HCEC 1CT (cell line): ENCODE measurements at places on chromosomes 2 and 18.
A peak's percentile ranks its signal among the peaks of the same experiment; 100 is the strongest.

GRCh38 chr2:149613704-149614103, 26.1 kb upstream of the MMADHC start:
- DNase-seq = peak; percentile 9

DNA sequence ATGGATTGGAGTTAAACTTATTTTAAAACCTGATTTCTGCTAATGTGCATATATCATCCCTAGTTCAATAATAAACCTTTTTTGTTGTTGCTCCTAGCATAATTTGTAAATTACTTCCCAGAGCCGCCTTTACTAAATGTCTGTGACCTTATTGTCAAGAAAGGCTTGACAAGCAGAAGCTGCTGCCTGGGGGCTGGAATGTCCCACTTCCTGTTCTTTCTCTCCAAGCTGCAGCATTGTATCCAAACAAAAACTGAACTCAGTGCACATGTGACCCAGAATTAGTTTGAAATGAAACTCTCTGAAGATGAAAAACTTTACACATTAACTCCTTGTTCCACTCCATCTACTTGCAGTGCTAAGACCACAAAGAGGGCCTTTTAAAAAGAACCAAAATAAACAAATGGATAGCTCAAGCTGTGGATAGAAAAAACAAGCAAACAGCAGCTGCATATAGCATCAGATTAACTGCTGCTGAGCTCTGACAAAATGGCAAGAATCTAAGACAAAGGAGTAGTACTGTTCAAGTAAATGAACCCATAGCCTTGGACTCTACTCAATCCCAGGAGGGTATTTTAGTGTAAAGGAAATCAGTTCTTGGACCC, 99.8 kb upstream of the NEUROD1 start:
- peak; percentile 15 for DNase-seq

GRCh38 chr2:213104903-213105202, 46.6 kb downstream of the IKZF2 start:
- no peak for DNase-seq

GRCh38 chr2:102149644-102150455, 7.3 kb downstream of the IL1R1 start:
- no peak for DNase-seq

- no peak for DNase-seq
Observed at GRCh38 chr2:152400607-152401214, 65.7 kb downstream of the FMNL2 start.

DNA sequence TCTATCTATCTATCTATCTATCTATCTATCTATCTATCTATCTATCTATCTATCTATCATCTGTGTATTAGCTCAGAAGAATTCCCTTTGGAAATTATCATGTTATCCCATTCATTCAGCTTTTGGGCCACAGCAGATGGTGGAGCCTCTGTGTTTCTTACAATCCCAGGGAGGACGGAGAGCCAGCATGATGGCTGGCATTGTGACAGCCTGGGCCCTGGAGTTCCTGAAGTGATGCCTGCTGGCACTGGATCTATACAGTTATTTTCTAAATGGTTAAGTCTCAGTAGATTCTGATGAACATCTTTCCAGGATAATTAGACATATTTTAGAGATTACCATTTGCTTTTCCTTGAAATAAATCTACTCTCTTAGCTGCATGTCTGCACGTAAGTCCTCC, 385.4 kb upstream of the NXPH2 start:
- no peak for DNase-seq

DNA sequence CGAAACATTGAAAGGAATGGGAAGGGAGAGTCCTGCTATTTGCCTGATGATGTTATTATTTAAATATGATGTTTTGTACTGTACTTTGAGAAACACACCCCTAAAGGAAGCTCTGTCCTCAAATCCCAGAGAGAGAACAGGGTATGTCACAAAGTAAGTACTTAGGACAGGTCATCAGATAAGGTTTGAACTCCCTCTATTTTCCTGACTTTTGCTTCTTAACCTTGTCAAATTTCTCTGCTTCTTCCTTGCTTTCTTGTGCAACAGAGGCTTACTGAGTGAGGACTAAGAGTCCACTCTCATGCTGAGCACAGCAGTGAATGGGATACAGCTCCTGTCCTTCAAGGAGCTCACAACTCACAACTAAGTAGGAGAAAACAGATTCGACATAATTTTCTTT, 3.7 kb downstream of the DGUOK start:
- DNase-seq = no peak
